B cell (primary cell): ENCODE measurements at places on chromosomes 11 and 22. TPM values are rescaled to one million over a fixed set of nuclear protein-coding genes. Genes with fewer than 3 reads are reported as not detected.

The TMEM86A gene
- total RNA-seq, result 0.58 and 1.1 TPM in 2 replicates

The KDM4E gene
- total RNA-seq, result not detected in 2 replicates

The PSMC3 gene
- 59.9 and 62.7 TPM in 2 replicates for total RNA-seq

The LAYN gene
- not detected in 2 replicates for total RNA-seq

The EFCAB6 gene
- total RNA-seq, result 0.07 and 0.39 TPM in 2 replicates

The ART1 gene
- not detected in 2 replicates for total RNA-seq

The BEST1 gene
- total RNA-seq, result 0.78 and 0.99 TPM in 2 replicates

The TSGA10IP gene
- not detected in 2 replicates for total RNA-seq

The THY1 gene
- total RNA-seq, result not detected in 2 replicates
